Chondrocyte (in vitro differentiated cells): ENCODE measurements at places on chromosomes 1 and 21. TPM values are rescaled to one million over a fixed set of nuclear protein-coding genes. Genes with fewer than 3 reads are reported as not detected.

Gene LAX1
- total RNA-seq = 0.07 TPM in 1 of 3 replicates, not detected in the others

GRCh38 chr1:214009423-214010196 lies 21.8 kb downstream of the PROX1 start:
- DNase-seq = no peak

Gene TP73
- total RNA-seq = 0.05 to 0.58 TPM in 2 of 3 replicates, not detected in the other

DNA sequence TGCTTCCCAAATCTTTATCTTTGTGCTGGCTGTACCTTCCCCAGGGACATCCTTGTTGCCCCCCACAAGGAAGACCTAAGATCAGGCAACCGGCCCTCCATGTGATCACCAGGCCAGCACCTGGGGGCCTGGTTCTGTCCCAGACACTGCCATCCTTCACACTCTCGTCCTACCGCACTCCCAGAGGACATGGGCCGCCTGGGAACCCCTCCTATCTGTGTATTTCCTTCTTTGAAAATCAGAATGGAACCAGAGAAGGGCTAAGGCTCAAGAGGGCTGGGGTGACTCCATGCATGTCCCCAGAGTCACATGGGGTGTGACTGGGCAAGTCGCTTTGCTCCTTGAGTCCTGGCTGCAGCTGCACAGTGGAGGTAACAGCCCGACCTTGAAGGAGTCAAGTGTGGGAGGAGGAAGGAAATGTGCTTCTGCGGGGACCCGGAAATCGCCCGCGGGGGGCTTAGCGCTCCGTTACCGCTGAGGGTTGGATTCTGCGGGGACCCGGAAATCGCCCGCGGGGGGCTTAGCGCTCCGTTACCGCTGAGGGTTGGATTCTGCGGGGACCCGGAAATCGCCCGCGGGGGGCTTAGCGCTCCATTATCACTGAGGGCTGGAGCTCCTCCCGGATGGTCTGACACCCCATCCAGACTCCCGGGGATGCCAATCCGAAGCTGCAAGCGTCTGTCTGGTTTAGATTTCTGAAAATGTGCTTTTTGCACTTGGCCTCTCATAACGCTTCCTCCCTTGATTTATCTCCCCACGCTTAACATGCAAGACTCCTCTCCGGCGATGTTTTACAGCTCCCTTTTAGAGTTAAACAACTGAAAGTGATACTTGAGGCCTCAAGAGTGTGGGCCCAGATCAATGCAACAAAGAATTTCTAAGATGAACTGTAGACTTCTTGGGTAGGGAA lies 278.9 kb downstream of the NPHP4 start:
- no peak for DNase-seq

GRCh38 chr1:94270801-94271203 lies 33.4 kb upstream of the ARHGAP29 start:
- DNase-seq = no peak

GRCh38 chr1:235883261-235883927 lies 16.7 kb upstream of the LYST start:
- DNase-seq = no peak

Gene TIE1
- total RNA-seq = not detected in 3 replicates

GRCh38 chr1:110390096-110390495 lies 730 bp downstream of the SLC16A4 start:
- DNase-seq = no peak

Gene SYT6
- not detected in 3 replicates for total RNA-seq

DNA sequence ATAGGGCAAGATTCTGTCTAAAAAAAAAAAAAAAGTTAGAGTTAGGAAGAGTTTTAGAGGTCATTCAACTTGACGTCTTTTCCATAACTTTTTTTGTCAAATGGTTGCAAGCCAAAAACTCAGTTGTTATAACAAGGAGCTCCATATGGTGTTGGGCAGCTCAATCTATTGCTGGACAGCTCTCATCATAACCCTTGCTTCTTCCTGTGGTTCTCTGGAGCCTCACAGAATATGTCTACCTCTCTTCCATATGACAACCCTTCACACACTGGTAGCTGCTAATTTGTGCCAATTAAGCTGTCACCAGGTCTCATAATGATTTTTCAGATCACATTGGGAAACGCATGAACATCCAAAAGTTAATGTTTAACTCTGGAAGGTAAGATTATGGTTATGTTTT lies 57.8 kb upstream of the SLC16A1 start:
- no peak for DNase-seq

GRCh38 chr21:34199121-34199910 lies 125.9 kb downstream of the MRPS6 start:
- DNase-seq = no peak

DNA sequence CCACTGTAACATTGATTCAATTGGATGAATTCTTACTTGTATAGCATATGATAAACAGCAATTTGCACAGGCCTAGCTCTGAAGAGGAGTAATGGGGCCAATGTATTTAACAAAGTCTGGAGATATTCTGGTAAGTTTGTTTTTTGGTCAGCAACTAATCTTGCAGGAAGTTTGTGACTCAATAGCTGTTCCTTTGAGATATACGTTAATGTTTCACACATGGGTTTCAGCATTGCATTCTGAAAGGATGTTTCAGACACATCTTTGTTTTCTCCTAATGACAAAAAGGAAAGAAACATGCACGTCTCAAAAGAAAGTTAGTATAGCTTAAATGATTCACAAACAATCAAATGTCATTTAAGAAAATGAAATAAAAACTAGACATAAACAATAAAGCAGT lies 49.0 kb downstream of the LTN1 start:
- no peak for DNase-seq

DNA sequence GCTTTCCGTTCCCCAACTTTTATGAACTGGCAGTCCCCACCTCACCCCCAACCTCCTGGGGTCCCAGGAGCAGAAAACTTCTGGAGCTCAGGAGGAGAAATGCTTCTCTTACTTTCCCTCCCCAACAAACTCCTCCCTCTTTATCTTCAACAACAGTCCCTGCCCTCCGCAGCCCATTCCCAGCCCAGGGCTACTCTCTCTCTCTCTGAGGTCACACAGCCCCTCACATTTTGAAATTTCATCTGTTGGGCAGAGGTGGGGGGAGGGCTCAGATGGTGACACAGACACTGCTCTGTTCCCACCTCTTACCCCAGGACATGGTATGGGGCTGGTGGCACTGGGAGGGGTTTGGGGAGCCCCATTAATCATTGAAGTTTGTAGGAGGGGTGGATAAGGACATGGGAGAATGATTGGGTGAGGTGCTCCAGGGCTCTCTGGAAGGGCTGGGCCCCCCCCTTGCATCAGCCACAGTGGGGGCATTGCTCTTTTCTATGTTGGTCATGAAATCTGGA lies 6.0 kb downstream of the PIK3CD start:
- DNase-seq = no peak

- DNase-seq = no peak
These were observed 28.7 kb upstream of the DYRK1A start for GRCh38 chr21:37337831-37338230.

Gene NBPF20
- total RNA-seq = 2.7 to 5.7 TPM (median 3.4 TPM) in 3 replicates

GRCh38 chr1:158422212-158422611 lies 3.8 kb downstream of the OR10K2 start:
- DNase-seq = no peak

Gene ANKRD35
- total RNA-seq = not detected in 3 replicates

- DNase-seq = no peak
These were observed 68.9 kb downstream of the WDR64 start for GRCh38 chr1:241721011-241721410.

Gene AJAP1
- total RNA-seq = 0.73 TPM in 1 of 3 replicates, not detected in the others

Gene TIAM1
- total RNA-seq = 6.6 to 8.2 TPM (median 7.7 TPM) in 3 replicates

- no peak for DNase-seq
These were observed 1.3 kb upstream of the GPATCH4 start for GRCh38 chr1:156602557-156602993.

Gene OR2L5
- not detected in 3 replicates for total RNA-seq

GRCh38 chr1:42282867-42283583 lies 52.0 kb downstream of the FOXJ3 start:
- no peak for DNase-seq

DNA sequence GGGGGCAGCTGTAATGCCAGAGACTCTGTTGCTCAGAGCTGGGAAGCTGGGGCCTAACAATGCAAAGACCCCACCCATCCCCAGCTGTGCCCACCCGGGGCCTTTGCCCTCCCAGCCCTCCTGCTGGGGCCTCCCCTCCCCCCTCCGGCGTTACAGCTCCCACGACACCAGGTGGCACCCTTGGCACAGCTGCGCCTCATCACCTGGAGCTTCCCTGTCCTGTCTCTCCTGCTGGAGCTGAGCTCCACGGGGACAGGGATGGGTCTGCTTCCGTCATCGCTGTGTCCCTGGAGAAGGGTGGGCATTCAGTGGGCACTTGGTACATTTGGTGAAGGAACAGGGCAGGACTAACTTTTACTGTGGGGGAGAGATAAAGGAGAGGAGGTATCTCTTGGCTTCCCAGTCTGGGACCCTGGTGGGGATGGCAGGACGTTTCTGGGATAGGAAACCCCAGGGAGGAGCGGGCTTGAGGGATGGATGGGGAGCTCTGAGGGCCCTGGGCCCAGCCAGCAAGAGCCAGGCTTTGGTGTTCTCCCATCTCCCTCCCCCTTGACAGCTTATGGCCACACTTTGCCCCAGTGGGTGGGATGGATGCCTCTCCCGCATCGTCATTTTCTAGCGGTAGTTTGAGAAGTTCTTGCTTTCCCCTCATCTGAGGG lies 453.2 kb downstream of the PTPRU start:
- no peak for DNase-seq

GRCh38 chr1:32448773-32449456 lies 16.0 kb upstream of the ZBTB8B start:
- DNase-seq = no peak

DNA sequence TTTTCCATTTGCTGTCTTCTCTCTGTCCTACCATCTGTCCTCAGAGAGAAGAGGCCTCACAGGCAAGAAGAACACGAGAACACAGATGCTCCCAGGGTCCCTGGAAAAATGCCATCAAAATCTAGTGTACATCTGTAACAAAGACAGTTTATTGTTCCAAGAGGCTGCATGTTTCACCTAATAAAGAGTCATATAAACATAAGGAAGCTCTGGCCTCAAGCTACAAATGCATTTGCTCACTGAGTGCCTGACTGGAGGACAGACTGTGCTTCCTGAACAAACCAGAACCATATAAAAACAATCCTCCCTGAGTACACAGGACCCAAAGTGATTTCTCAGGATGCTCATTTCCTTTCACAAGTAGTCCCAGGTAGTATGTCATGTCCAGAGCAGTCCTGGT lies 76.3 kb upstream of the SLC44A3 start:
- no peak for DNase-seq

GRCh38 chr1:147627435-147628110 lies 42.8 kb downstream of the ACP6 start:
- no peak for DNase-seq

Gene CCDC27
- not detected in 3 replicates for total RNA-seq

DNA sequence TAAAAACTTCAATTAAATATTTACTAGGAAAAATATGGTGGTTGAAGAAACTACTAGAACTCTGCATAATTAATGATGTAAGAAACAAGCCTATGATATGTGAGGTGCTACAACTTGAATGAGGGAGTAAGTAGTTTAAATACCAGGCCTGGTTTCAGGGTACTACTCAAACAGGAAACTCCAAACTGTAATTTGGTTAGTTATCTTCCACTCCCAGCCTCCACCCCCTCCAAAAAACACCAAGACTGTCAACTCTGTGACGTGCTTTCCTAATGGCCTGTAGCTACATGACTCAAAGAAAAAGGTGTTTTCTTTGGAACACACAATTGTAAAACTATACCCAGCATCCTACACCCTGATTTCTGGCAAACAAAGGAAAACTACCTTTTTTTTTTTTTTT lies 55.9 kb upstream of the RCC1 start:
- no peak for DNase-seq

Gene EXO1
- total RNA-seq = 2.7 to 11.5 TPM (median 3.8 TPM) in 3 replicates

DNA sequence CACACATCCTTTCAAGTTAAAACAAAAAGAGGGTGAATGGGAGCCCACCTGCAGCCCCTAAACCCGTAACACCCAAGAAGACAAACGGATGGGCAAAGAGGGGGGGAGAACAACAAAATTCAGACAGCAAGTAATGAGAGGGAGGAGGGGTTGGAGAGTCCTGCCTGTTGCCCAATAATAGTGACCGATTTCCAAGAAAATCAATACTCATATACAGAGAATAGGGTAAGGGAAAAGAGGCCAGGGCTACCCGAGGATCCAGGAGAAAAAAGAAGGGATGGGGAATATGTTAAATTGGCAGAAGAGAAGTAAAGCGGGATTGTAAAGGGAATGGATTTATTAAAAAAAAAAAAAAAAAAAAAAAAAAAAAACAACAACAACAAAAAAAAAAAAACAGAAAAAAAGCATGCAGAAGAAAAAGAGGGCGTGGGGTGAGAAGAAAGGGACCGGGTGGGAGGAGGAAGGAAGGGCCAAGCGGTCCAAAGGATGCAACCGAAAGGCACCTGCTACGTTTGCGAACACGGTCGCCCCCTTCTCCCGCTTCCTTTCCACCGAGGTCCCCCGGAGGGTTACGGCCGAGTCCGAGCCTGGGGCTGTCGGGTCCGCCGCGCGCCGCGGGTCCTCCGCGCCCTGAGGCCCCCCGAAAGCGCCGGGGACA lies 930 bp downstream of the SLC30A10 start:
- no peak for DNase-seq

- DNase-seq = no peak
These were observed 135.6 kb downstream of the GPATCH2 start for GRCh38 chr1:217495249-217495648.

DNA sequence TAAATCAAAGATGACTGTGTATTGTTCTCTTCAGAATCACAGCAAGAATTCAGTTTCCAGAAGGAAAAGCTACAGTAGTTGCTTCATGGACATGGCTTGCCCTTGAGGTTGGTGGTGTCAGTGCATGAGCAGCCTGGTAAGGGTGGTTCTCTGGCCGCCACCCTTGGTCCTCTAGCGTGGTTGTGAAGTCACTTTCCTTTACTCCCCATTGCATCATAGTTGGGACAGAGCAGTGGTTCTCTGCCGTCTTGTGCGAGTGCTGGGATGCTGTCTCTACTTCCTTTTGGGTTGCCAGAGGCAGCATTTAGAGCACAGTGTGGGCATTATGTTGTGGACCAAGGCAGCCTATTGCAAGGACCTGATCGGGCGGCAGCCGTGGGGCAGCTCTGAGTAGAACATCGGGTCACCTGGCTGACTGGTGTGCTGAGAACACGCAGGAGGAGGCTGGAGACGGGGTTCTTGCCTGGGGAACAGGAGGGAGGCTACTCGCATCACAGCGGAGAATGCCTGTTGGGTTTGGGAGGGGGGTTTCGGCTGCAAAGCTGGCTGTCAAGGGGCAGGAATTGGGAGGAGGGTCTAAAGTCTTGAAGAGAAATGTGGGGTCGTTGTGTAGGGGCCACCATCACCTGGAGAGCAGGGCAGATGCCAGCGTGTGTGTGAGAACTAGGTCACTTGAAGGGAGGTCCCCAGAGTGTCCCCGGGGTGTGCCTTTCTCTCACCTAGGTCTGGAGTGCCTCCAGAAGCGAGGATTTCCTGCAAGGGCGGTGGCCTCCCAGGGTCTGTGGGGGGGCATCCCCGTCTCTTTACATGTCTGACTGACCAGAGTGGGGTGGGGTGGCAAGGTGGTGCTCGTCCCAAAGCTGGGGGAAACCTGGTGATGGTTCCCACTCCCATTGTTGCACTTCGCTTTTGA lies 6.3 kb downstream of the ARF1 start:
- peak; percentile 66 for DNase-seq
